ENCODE measurements at places on chromosomes 4 and X. TPM values are rescaled to one million over a fixed set of nuclear protein-coding genes. Genes with fewer than 3 reads are reported as not detected.

Gene HSFX2
- not detected for total RNA-seq

Gene MID2
- total RNA-seq = 7.1 TPM

Gene GAGE2A
- total RNA-seq = not detected

Gene PLXNA3
- 23.2 TPM for total RNA-seq

Gene CXXC4
- 5.4 TPM for total RNA-seq

Gene RTL9
- 0.38 TPM for total RNA-seq

Gene SEC31A
- 85.6 TPM for total RNA-seq

Gene POLN
- total RNA-seq = 2.0 TPM

Gene SLC10A6
- total RNA-seq = 0.35 TPM

Gene TLR1
- 4.3 TPM for total RNA-seq

Gene CSAG2
- not detected for total RNA-seq

Gene MYOZ2
- total RNA-seq = 748 TPM

Gene LONRF3
- total RNA-seq = 3.0 TPM

Gene LRIT3
- total RNA-seq = not detected

Gene NWD2
- 0.08 TPM for total RNA-seq

Gene FAM241A
- 8.8 TPM for total RNA-seq
